ENCODE measurements at places on chromosomes 2 and 18.
A peak's percentile ranks its signal among the peaks of the same experiment; 100 is the strongest.

- peak; percentile 75 for DNase-seq
Observed at GRCh38 chr2:157898591-157898996, 22.5 kb upstream of the ACVR1 start.

DNA sequence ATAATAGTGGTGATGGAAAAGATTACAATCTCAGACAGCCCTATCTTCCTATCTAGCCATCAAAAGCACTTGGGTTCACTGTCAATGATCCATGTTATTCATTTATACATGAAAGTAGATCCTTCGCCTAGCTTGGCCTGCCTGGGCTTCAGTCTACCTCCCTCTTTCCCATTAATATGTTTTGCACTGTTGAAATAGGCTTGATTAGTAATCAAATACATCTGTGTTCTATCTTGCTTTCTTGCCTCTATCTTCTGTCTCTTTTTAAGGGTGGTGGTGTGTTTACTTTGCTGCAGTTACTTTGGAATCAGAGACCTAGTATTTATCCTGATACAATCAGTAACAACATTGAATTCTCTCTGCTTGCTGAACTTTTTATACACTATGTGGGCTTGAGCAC is 521.2 kb downstream of the TNS1 start:
- no peak for DNase-seq

DNA sequence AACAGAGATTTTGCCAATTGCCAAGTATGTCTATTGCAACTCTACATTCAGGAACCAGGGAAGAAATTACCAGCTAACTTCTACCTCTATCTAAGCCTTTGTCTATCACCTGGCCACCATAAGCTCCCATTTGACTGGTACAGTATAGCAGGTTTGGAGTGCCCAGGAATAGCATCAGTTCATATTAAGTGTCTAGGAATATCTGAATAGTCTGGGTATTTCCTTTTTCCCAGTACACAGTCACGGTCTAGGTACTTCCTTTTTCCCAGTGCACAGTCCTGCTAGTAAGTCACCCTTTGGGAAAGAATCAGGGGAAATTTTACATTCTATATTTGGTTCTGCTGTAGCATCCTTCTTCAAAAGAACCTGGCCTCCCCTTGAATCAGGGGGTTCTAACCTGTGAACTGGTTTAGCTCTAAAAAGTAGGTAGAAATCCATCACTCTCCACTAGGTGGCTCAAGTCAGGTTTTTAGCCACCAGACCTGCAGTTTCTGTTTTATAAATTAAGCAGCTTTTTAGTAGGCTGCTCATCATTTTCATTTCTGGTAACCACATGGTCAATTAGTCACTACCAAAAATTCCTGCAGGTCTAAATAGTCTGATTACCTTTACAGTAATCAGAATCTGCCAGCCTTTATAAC is 49.3 kb upstream of the DNAJC10 start:
- peak; percentile 27 for DNase-seq

- DNase-seq = no peak
Observed at GRCh38 chr2:42055573-42056514, 8.0 kb downstream of the PKDCC start.

GRCh38 chr2:7725171-7725849 is 808.1 kb downstream of the RNF144A start:
- DNase-seq = no peak

DNA sequence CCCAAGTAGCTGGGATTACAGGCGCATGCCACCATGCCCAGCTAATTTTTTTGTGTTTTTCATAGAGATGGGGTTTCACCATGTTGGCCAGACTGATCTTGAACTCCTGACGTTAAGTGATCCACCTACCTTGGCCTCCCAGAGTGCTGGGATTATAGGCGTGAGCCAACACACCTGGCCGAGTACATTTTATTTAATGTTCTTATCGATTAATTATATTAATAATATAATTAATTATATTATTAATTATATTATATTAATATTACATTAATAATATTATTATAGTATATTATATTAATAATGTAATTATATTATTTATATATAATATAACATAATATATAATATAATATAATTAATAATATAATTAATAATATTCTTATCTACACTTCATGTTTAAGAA is 101.4 kb downstream of the CCDC85A start:
- no peak for DNase-seq

- DNase-seq = no peak
Observed at GRCh38 chr2:239961662-239962613, 63.2 kb downstream of the NDUFA10 start.

GRCh38 chr2:178251151-178251955 is 57.0 kb downstream of the OSBPL6 start:
- no peak for DNase-seq

DNA sequence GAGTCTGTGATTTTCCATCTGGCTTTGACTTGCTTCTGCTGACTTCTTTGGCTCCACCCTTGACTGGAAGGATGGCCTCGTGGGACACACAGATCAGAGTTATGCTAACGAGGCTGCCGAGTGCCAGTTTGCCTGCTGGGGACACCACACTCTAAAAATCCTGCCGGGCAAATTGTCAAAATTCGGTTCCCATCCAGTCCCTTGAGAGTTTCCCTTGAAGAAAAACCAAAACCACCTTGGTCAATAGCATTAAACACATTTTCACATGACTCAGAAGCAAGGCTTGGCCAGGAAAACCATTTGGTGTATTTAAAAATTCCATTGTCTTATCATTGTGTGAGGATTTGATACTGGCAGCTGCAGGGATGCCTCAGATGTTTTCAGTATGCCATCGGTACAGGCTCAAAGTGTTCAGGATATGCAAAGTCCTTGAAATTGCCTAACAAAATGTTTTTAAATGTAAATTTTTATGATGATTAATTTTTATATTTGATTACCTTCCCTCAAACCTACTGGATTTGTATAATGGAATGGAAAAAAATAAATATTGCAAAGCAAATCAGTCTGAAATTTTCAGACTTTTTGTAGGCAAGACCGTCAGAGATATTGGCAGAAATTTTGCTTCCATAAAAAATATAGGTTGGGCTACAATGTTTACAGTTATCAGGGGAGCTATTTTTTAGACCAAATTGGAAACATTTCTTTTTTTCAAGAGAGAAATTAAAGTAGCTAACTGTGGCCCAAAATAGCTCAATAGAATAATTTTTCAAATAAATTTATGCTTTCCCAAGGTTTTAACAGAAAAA is 41.6 kb downstream of the KCNE4 start:
- no peak for DNase-seq
